ACHN (cell line): ENCODE measurements at places on chromosomes 5 and 9.

- no peak for DNase-seq
Measured at GRCh38 chr9:69760278-69760610, 433 bp upstream of the PTAR1 start.

DNA sequence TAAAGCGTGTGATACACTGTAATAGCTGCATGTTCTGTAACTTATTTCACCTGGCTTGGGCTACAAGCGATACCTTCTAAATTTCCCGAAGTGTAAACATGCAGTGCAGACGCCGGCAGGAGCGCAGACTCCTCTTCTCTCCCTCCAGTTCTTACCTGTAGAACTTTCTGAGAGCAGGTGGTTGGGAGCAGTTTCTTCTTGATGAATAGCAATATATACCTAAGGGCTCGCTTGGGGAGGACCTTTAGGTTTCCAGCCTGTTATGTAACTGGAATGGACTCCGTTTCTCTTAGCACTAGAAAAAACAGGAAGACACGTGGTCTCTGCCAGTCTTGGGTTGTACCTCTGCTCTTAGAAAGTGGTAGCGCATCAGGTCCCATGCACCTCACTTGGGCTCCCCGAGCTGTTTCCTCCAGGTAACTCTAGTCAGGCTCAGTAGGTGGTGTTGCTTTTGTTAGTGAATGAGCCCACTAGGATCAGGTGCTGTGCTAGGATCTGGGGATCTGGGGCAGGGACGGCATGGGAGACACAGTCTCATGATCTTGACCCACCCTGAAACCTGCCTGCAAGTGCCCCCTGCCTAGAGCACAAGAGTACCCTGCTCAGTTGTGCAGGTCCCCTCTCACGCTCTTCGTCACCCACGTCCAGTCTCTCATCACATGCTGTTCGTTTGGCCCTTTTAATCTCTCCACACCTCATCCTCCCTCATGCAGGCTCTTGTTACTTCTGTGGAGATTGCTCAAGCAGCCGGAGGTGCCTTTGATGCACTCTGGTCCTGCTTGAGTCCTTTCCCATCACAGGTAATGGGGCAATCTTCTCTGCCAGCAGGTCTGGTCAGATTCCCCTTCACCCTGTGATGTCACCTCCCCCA is 2.8 kb downstream of the TENT4A start:
- no peak for DNase-seq

- no peak for DNase-seq
Measured at GRCh38 chr5:2303431-2304100, 420.8 kb upstream of the IRX4 start.

DNA sequence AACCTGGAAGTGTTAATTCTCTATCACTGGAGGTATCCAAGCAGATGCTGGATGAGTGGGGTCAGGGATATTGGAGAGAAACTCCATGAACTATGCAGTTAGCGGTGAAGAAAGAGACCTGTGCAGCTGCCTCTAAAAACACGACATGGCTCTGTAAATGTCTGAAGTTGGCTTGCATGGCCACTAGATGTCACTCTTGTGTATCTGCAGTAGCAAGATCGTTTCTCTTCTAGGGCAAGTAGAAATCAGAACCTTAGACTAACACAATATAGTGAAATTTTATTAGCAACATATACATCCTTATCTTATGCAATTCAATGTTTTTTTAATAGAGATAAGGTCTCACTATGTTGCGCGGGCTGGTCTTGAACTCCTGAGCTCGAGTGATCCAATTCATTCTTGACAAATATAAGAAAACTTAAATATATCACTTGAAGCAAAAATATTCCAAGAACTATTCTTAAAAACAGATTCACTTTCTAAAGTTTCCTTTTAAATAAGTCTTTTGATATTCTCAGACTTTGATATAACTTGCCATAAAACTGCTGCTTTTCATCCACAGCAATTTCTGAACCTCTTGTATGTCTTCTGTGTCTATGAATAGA is 2.9 kb downstream of the OR2S2 start:
- peak; percentile 66 for DNase-seq

DNA sequence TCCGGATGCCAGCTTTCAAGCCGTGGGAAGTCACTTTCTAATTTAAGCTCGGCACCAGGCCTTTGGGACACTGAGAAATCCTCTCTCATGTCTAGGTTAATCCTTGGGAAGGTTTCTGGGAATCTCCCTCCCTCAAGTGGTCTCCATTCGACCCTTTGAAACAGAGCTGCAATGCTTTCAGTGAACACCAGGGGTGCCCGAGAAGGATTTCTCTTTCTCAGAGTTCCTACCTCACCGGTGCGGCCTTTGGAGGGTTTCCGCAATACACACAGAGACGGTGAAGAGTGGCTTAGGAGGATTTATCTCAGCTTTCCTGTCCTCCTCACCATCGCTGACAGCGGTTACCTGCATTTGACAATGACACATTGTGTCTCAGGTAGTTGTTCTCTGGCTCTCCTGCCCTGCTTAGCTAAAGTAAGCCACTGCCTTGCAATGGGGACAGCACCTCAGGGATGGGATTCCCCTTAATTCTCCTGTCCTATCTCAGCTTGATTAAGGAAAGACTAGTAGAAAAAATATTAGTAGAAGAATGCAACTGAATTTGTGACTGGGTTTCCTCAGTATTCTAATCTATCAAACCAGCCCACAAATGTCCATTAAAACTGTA is 180.6 kb downstream of the GABRG2 start:
- peak; percentile 19 for DNase-seq

- no peak for DNase-seq
Measured at GRCh38 chr9:123324767-123325183, 31.2 kb upstream of the CRB2 start.

- DNase-seq, result peak; percentile 39
Measured at GRCh38 chr5:52870448-52870847, 82.7 kb downstream of the ITGA1 start.

GRCh38 chr9:129136446-129137035 is 25.3 kb downstream of the PTPA start:
- DNase-seq, result no peak

- DNase-seq, result no peak
Measured at GRCh38 chr5:176948458-176948857, 49.3 kb upstream of the HK3 start.

DNA sequence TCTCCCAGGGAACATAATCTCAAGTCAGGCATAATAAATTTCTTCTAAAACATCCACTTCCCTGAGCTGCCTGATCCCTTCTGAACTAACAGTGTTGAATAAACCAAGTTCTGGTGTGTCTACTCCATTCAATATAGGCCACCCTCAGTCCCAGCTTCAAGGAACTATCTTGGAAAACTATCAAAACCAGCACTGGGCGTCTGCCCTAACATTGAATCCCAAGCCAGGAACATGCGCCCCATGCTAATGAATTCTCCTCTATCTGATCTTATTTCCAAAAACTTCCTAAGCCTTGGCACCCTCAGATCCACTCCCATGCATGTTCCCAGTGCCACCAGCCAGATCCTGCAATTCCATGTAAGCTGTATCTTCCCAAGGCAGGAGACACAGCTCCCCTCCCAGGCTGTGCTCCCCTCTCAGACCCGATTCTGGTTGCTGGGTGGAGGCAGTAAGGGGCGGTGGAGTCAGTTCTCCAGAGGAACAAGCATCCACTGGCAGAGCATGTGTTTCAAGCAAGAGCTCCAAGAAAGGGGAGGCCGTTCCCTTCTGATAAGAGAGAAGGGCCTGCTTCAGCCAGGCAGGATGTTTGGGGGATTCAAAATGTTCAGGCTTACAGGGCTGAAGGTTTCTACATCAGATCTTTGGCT is 13.1 kb upstream of the FOXI1 start:
- DNase-seq, result no peak

DNA sequence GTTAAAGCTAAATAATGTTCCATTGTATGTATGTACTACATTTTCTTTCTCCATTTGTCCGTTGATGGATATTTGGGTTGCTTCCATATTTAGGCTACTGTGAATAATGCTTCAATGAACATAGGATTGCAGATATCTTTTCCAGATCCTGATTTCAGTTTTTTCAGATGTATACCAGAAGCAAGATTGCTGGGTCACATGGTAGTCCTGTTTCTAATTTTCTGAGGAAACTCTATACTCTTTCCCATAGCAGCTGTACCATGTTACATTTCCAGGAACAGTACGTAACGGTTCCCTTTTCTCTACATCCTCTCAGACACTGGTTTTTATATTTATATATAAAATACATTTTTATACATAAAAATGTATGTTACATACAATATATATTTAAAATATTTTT is 121.8 kb downstream of the GCNT1 start:
- no peak for DNase-seq

- DNase-seq, result no peak
Measured at GRCh38 chr5:79413112-79413511, 100.8 kb downstream of the HOMER1 start.

- DNase-seq, result peak; percentile 63
Measured at GRCh38 chr9:18473652-18474279, at the start of gene ADAMTSL1. Gene ADAMTSL1 (plus strand): TSS chr9:18474153. CDS start chr9:18474233, 80 bp downstream.

DNA sequence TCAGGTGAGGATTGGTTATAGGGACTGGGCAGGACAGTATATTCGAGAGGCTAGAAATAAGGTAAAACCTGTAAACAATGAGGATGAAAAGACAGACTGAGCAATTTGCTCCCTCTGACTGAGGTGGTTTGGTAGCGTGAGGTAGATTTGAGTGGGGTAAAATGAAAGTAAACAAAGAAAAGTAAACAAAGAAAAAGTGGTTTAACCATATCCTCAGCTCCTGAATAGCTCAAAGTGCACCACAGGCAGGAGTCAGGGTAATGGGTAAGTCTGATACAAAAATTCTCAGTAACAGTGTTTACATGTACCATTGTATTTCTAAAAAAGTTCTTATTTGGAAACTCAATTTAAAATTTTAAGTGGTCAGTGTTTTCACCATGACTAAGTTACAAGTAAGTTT is 203.1 kb upstream of the ARRDC3 start:
- no peak for DNase-seq

- DNase-seq, result no peak
Measured at GRCh38 chr9:16052757-16053530, 500.1 kb downstream of the CCDC171 start.

DNA sequence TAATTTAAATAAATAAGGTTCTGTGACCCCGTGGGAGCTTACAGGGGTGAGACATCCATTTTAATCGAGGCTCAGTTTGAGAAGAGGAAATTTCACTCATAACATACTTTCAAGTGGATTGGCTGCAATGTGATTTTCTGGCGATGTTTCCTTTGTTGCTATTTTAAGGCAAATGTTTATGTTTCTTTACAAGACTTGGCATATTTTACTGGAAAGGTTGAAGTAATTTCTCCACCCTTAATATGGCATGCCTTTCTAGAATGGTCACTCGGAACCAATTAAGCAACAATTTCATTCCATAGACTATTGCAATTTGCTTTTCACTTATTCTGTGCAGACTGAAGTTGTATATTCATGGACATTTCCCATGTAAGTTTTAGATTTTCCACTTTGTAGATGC is 438.0 kb upstream of the WWC1 start:
- no peak for DNase-seq

DNA sequence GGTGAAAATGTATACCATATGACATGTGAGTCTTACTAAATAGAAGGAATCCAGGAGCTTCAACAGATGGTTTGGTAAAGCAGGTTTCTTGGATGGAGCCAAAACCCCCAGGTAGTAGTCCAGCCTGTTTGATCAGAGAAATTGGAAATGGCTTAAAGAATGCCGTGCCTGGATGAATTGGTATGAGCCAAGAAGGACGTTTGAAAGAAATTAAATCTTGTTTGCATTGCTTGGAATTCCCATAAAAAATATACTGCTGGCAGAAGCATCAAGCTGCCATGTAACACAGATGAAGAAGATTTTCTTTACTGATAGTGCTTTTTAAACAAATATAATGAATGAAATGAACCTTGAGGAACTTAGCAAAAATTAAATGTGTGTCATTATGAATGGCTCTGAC is 176.3 kb downstream of the NPR3 start:
- DNase-seq, result no peak

DNA sequence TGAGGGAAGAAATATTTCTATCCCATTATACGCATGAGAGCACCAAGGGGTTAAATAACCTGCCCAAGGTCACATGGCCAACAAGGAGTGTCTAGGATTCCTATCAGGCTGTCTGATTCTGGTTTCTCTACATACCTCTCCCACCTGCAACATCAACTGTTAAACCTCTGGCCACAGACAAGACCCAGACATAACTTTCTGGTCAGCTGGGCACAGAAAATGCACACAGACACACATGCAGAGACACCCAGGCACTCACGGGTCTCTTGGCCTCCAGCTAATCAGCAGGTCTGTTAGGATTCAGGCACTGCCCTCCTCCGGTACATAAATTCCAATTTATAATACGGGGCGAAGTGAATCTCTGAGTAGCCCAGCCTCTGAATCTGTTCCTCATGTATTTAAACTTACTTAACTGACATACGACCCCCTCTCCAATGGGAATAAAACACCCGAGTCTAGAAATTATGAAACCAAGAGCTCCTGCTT is 1.5 kb downstream of the SEPTIN8 start:
- peak; percentile 59 for DNase-seq

DNA sequence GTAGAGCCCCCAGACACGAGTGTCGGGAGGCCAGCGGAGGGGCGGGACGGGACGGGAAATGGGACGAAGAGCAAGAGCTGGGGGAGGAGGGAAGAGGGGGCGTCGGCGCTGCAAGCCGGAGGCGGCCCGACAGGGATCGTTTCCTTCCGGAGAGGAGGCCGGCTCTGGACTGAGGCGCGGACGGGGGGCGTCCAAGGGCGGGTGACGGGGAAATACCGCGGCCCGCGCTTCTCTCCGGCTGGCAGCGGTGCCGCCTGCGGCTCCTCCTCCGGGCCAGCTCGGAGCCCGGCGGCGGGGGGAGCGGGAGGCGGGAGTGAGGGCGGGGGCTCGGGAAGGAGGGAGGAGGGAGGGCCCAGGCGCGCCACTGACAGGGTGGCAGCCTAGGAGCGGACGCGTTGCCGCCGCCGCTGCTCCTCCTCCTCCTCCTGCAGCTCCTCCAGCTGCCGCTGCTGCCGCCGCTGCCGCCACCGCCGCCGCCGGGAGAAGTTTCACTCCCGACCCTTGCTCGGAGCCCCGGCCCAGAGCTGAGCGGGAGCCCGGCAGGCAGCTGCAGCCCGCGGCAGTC is at the start of gene CHSY3:
Gene CHSY3, plus strand, starts transcription at position 364 of the 565 bp plus-strand sequence.
- peak; percentile 79 for DNase-seq

DNA sequence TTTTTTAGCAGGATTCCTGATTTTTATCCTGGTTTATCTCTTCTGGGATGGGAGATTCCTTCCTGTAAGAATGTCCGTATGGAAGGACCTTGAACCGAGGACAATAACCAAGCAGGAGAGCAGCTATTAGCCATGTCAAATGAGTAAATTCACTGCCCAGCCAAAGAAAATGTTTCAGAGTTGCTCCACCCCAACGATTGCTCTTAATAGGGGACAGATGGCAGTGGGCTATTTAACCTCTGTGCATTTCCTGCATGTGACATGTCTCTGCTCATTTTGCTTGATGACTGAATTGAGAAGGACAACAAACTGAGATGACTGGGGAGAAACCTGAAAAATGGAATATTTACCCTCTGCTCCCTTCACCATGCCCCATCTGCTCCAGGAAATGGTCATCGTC is 479.9 kb upstream of the ZNF462 start:
- no peak for DNase-seq

GRCh38 chr9:113945784-113946183 is 69.7 kb downstream of the ZNF618 start:
- no peak for DNase-seq

DNA sequence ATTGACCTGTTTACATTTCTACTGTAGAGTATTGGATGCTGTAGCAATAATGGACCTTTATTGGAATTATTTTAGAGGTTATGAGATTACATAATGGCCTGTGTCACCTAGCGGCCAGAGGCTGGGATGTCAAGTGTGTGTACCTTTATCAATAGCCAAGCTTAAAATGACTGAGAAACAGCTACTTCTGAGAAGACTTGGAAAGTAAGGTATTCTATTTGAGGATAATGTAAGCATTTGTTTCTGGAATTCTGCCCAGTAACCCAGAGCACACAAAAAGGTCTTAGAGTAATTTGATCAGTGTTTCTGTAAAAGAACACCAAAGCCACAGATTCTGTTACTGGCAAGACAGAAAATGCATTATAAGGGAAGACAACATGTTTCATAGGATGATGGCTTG is 116.8 kb downstream of the MACIR start:
- no peak for DNase-seq
